Hematopoietic multipotent progenitor cell treated with erythropoietin and hydrocortisone succinate and interleukin-3 and kit ligand, for 15 days (in vitro differentiated cells): ENCODE measurements at places on chromosomes 1 and 21.

- no peak for DNase-seq
These were observed 209.8 kb downstream of the ROR1 start for GRCh38 chr1:63983391-63984256.

GRCh38 chr1:162023181-162023546 lies 505 bp downstream of the OLFML2B start:
- no peak for DNase-seq

DNA sequence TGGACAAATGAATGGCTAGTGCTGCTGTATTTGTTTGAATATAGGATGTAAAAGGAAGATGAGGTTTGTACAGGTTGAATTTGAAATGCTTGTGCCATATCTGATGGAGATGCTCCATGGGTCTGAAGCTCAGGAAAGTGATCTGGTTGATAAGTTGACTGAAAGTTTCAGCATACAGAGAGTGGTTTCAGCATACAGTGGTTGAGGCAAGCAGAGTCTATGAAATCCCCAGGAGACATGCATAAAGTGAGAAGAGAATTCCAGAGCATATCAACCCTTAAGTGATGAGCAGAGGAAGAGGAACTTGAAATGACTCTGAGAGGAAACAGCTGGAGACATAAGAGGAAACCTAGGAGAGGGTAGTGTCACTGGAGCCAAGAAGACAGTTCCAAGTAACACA lies 21.7 kb downstream of the TCHHL1 start:
- no peak for DNase-seq

- DNase-seq = no peak
These were observed 35.1 kb downstream of the AK5 start for GRCh38 chr1:77316966-77317365.

GRCh38 chr21:36917471-36918158 lies 48.9 kb downstream of the HLCS start:
- no peak for DNase-seq
